Subcutaneous preadipocyte (primary cell): ENCODE measurements at places on chromosomes 1 and 21. TPM values are rescaled to one million over a fixed set of nuclear protein-coding genes. Genes with fewer than 3 reads are reported as not detected.

The PARS2 gene
- 4.4 and 5.9 TPM in 2 replicates for total RNA-seq

The GBP5 gene
- total RNA-seq = not detected in 2 replicates

The RCC2 gene
- total RNA-seq = 43.4 and 60.4 TPM in 2 replicates

The USP1 gene
- total RNA-seq = 17.6 and 31.7 TPM in 2 replicates

The NFIA gene
- 16.5 and 24.2 TPM in 2 replicates for total RNA-seq

The PM20D1 gene
- total RNA-seq = not detected in 2 replicates

The MAP3K21 gene
- 1.1 and 3.7 TPM in 2 replicates for total RNA-seq

The MATN1 gene
- total RNA-seq = 0.37 TPM in 1 of 2 replicates, not detected in the other
